Activated T-cell treated with anti-CD3 and anti-CD28 coated beads, Interleukin-2, amount 50 U/mL, for 4 hours (primary cell): ENCODE measurements at places on chromosomes 12 and 14. TPM values are rescaled to one million over a fixed set of nuclear protein-coding genes. Genes with fewer than 3 reads are reported as not detected.

DNA sequence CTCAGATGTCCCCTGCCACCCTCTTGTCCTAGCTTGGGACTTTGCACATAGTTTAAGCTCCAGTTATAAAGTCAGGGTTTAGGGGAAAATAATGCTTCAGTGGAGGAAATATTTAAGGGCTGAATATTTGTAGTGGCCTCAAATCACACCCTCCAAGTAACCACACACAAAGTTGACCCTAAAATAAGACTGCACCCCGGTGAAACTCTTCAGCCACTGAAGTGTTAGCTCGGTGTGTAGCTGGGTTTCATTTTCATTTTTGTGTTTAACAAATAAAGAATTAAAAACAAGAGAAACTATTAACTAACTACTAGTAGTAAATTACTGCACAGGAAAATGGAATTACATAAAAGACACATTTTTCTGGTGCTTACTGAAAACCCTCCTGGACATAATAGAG lies 14.8 kb upstream of the BCL11B start:
- DNase-seq, result no peak

DNA sequence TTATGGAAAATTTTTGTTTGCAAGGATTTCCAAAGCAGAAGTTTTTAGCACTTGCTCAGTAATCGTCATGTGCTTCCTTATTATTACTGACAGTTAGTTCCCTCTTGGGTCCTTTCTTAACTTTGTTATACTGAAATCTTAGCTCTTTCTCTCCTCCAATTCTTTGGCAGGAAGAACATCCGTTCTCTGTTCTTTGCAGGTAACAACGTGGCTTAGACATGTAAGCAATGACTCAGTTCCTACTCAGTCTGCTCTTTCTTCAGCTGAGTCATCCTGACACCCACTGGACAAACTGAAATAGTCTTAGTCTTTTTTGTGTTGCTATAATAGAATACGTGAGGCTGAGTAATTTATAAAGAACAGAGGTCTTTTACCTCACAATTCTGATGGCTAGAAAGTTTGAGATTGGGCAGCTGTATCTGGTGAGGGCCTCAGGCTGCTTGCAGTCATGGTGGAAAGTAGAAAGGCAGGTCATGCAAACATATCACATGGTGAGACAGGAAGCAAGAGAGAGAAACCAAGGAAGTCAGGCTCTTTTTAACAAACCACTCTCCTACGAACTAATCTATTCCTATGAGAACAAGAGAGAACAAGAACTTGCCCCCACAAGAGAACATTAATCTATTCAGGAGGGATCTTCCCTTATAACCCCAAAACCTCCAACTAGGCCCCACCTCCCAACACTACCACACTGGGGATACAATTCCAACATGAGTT lies 49.2 kb downstream of the TESPA1 start:
- DNase-seq, result peak; percentile 32

DNA sequence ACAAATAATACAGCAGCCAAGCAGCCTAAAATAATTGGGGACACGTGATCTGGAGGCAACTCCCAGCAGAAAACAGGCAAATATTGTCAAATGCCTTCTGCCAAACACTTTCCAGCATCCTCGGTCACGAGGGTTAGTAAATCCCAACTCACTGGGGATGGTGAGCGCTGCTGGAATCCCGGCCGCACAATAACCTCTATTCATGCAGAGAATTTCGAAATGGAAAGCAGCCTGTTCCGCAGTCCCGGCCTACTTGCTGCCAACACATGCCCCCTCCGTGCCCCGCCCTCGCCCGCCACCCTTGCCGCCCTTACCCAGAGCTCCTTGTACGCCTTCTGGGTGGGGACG lies 62.2 kb downstream of the RFX4 start:
- no peak for DNase-seq

DNA sequence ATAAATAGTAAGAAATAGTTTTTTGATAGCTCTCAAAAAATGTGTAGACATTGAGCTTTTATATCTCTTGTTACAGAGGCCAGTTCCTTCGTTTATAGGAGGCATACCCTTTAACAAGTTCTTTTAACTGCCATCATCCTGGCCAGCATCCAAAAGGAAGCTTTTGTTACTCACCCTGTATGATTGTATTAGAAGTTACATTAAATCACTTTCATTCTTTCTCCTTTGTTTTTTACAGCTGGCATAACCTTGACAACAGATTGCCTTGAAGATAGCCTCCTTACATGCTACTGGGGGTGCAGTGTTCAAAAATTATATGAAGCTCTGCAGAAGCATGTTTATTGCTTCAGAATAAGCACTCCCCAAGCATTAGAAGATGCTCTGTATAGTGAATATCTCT lies 20.1 kb downstream of the CGRRF1 start:
- DNase-seq, result no peak

GRCh38 chr12:109157986-109158385 lies 41.6 kb downstream of the ACACB start:
- no peak for DNase-seq

GRCh38 chr14:95294320-95294719 lies 25.4 kb downstream of the CLMN start:
- DNase-seq, result no peak

- DNase-seq, result no peak
Observed at GRCh38 chr14:104221636-104222369, 83.4 kb downstream of the KIF26A start.

GRCh38 chr12:106956048-106956578 lies 406 bp downstream of the TMEM263 start:
- DNase-seq, result peak; percentile 21

GRCh38 chr14:67524634-67524963 lies 8.5 kb upstream of the PLEKHH1 start:
- DNase-seq, result no peak

- no peak for DNase-seq
Observed at GRCh38 chr12:114206525-114206924, 199.4 kb downstream of the TBX5 start.

- no peak for DNase-seq
Observed at GRCh38 chr12:115306380-115306779, 622.4 kb upstream of the TBX3 start.

- DNase-seq, result no peak
Observed at GRCh38 chr14:69999261-69999674, 120.1 kb downstream of the SMOC1 start.

- no peak for DNase-seq
Observed at GRCh38 chr14:100578552-100578951, 8.7 kb downstream of the BEGAIN start.

CMA1 gene
- total RNA-seq, result not detected

KLRC3 gene
- total RNA-seq, result 0.46 TPM

IQSEC3 gene
- total RNA-seq, result 0.82 TPM

VASH1 gene
- total RNA-seq, result 1.8 TPM

FIGNL2 gene
- total RNA-seq, result 0.69 TPM

GPRC5D gene
- total RNA-seq, result not detected

MLH3 gene
- total RNA-seq, result 11.0 TPM

FOXN4 gene
- total RNA-seq, result not detected

SDR9C7 gene
- not detected for total RNA-seq
